ENCODE measurements at places on chromosomes 5 and 9. TPM values are rescaled to one million over a fixed set of nuclear protein-coding genes. Genes with fewer than 3 reads are reported as not detected.

- no peak for DNase-seq
These were observed 124.7 kb downstream of the ALDH1A1 start for GRCh38 chr9:72827950-72828731.

GRCh38 chr5:160970605-160971191, 118.7 kb upstream of the ATP10B start:
- no peak for DNase-seq

- DNase-seq: no peak
These were observed 393.4 kb downstream of the ZNF608 start for GRCh38 chr5:124353016-124353415.

- no peak for DNase-seq
These were observed 40.7 kb downstream of the EBF1 start for GRCh38 chr5:159058716-159059636.

Gene GARNL3
- total RNA-seq: 12.6 TPM
